Right renal pelvis (tissue), 4 donors: ENCODE measurements at places on chromosomes 4 and X. TPM values are rescaled to one million over a fixed set of nuclear protein-coding genes. Genes with fewer than 3 reads are reported as not detected.

Gene MTNR1A
- polyA plus RNA-seq, result 1.4 TPM

Gene AWAT2
- polyA plus RNA-seq, result not detected

Gene PLXNB3
- 1.8 TPM for polyA plus RNA-seq

Gene PRKG2
- 2.2 TPM for polyA plus RNA-seq
